CD4-positive, alpha-beta T cell treated with Interleukin-17A for 4 hours (primary cell): ENCODE measurements at places on chromosomes 16 and 17.
A peak's percentile ranks its signal among the peaks of the same experiment; 100 is the strongest.

DNA sequence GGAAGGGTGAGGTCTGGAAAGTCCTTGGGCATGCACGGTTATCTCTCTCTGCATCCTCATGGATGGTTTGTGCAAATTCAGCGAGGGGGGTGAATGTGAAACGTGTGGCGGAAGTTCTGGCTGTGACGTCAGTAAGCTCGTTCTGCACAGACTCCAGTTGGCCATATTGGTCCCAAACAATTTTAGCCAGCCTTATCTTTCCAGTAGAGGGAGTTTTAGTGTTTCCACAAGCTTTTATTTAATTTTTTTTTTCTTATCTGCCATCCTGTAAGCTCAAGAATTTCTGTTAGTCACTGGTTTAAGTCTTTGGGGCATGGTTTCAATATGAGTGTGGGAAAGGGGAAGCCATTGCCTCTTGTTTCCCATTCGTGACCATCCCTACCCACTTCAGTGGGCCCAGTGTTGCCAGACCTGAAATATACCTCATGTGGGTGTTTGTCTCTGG is 39.0 kb downstream of the HLF start:
- no peak for DNase-seq

DNA sequence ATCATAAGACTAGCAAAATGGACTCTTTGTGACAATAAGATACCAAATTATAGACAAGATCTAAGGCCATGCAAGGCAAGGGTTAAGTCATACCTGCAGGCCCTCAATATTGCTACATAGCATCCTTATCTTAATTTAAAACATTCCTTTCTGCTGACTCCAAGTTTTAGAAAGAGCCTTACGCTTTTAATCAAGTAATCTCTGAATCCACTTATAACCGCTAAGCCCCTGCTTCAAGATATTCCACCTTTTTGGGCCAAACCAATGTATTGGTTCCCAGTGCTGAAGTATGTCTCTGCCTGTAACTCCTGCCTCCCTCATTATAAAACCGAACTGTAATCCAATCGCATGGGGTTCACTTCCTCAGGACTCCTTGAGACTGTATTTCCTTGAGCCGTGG is 255.4 kb downstream of the PHKB start:
- no peak for DNase-seq

- DNase-seq, result no peak
Observed at GRCh38 chr17:28291780-28292330, 27.1 kb upstream of the TMEM97 start.

DNA sequence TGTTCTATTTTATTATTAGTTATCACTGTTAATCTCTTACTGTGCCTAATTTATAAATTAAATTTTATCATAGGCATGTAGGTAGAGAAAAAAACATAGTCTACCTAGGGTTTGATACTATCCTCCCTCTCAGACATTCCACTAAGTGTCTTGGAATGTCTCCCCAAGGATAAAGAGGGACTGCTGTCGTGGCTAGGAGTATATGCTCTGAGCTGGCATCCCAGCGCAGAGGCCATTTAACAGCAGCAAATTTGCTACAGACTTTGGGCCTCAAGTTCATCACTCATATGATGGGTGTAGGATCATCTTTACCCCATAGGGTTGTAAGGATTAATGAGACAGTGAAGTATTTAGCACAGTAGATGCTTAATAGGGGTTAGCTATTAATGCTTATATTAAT is 56.7 kb downstream of the ZFHX3 start:
- DNase-seq, result no peak

DNA sequence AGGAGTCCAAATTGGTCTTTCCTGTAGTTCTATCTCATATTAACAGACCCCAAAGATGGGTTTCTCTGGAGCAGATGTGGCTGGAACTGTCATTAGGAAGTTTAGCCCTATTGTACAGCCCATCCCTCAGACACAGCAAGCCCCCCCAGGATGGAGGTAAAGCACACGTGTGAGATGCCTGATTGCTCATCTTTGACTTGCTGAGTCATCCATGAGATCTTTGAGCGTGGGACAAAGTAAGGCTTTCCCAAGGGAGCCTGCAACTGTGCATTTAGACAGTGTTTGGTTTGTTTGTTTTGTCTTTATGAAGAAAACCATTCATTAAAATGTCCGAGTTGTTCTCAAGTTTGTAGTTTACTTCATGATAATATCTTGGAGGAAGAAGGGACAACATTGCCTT is 145.3 kb upstream of the CDH13 start:
- DNase-seq, result no peak

DNA sequence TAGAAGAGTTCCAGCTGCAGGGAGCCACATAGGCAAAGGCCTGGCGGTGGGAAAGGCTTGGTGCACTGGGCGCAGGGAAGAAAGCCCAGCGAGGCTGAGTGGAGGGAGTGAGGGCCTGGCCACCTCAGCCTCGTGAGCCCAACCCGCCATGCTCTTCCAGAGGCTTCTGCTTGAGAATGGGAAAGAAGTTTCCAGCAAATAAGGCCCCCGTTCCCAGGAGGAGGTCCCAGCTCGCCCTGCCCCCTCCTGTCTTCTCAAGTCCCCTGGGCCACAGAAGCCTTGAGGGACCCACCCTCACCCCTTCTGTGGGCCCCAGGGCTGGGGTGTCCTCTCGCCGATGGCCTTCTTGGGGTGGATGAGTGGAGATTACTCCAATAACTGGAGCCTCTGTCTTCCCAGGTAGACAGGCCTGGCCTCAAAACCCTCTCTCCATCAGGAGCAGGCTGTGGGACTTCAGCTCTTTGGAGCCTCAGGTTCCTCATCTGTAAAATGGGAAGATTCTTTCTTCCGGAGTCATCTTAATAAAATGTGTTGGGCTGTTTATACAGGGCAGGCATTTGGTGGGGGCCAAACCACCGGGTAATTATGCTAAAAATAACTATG is 933 bp upstream of the SNN start:
- no peak for DNase-seq

- DNase-seq, result no peak
Observed at GRCh38 chr16:79751471-79752184, 151.1 kb upstream of the MAF start.

DNA sequence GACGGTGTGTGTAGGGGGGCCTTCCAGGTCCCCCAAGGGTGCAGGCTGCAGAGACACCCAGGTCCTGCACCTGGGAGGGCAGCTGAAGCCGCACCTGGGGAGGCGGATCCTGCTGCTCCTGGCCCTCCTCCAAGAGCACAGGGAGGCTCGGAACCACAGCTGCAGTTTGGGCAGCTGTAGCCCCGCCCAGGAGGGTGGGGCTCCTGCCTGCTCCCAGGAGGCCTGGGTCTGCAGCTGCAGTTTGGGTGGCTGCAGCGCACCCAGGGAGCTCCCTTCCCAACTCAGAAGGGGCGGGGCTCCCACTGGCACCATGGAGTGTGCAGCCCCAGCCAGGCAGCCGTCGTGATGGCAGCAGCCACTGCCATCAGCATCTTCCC is 69.4 kb upstream of the NKD1 start:
- DNase-seq, result peak; percentile 9

DNA sequence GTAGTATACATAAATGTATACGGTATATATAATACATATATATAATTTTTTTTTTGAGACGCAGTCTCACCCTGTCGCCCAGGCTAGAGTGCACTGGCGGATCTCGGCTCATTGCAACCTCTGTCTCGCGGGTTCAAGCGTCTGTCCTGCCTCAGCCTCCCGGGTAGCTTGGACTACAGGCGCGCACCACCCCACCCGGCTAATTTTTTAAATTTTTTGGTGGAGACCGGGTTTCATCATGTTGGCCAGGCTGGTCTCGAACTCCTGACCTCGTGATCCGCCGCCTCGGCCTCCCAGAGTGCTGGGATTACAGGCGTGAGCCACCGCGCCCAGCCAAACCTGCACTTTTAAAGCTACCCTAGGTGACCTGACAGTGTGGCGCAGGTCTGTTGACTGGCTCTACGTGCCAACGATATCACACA is 745 bp downstream of the PAM16 start:
- DNase-seq, result no peak

GRCh38 chr17:50361561-50362480 is 11.2 kb downstream of the MRPL27 start:
- DNase-seq, result peak; percentile 70

GRCh38 chr16:87784812-87785211 is 19.0 kb upstream of the KLHDC4 start:
- no peak for DNase-seq

- peak; percentile 66 for DNase-seq
Observed at GRCh38 chr17:79993390-79994227, 42.1 kb downstream of the TBC1D16 start.

DNA sequence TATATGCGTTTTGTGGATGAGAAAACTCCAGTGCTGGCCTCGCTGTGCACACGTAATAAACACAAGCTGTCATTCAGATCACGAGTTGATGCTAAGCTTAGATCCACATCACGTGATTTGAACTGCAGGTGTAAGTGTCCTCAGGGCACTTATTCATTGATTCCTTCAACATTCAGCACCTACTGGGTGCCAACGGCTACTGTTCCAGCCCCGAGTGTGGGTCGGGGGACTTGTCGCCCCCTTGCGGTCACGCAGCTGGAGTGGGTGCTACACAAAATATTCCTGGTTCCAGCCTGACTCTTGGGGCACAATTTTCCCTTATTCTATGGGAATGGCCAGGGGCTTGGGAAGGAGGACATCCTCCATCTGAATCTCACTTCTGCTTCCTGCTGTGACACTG is 29.9 kb upstream of the GINS2 start:
- DNase-seq, result peak; percentile 19

DNA sequence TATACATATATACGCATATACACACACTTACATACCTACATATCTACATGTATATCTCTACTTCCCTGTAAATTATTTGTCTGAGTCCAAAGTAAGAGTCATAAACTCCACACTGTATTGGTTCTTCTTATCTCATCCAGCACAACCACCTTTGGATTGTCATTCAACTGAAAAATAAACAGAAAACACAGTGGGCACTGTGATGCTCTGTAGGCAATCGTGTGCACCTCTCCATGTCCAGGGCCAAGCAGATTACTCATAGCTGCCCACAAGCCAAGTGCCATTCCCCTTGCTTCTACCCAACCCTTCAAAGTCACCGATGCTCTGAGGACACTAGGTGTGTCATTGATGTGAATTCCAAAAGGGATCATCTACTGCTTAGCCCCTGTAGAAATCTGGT is 12.9 kb upstream of the TEKT3 start:
- no peak for DNase-seq

- DNase-seq, result peak; percentile 82
Observed at GRCh38 chr17:68172461-68172954, 75.3 kb upstream of the AMZ2 start.

DNA sequence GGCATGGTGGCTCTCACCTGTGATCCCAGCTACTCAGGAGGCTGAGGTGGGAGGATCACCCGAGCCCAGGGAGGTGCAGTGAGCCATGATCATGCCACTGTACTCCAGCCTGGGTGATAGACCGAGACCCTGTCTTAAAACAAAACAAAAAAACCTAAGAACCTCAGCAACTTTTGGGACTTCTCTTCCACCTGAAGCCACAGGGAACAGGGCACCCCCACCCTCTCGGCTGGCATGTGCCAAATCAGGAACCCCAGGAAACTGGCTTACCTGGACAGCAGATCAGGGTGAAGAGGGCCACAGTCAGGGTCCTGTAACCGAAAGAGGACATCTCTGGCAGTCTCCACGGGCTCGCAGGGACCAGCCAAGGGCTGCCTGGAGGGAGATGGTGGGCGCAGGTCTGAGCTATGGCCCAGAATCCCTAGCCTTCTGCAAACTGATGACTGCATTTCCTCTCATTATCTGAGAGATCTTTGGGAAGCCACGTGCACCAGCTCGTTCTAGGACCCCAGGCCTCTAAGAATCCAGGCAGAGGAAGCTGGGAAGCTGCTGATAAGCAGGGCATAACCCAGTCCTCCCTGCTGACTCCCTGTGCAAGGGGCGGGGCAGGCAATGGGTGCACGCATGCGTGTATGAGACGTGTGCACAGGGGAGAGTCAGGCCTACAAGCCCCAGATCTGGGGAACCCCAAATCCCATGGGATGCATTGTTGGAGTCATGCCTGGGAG is 8.4 kb downstream of the PRR29 start:
- DNase-seq, result no peak

GRCh38 chr17:10172241-10172741 is 26.1 kb downstream of the GAS7 start:
- no peak for DNase-seq

DNA sequence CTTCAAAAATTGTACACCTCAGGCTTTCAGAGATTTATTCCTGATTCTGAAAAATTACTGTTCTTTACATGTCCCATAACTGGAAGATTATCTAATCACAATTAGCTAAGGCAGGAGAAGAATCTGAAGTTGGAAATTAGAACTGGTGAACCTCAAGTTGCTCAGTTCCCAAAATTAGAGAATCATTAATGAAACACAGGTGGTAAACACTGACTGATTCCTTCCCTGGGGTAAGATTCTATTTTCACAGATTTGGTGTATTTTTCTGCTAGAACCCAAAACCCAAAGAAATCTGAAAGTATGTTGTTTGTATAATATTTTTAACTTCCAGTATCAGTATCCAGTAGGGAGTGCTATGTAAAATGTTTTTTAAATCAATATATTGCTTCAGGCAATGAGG is 25.7 kb downstream of the PHKB start:
- DNase-seq, result no peak

DNA sequence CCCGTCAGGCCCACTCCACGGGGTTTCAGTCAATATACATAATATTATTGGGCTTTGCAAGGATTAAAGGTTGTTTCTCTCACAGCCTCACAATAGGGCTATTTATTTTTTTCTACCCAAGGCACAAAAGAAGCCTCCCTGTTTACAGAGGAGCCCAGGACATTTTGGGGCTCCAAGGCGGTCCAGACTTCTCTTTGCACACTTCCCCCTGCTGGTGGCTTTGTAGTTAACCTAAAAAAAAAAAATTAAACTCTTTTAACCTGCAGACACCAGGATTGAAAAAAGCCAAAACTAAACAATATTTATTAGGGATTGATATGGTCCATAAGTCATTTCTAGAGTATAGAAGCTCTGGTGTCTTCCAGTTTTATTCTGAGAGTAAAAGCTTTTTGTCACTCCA is 169.7 kb upstream of the ZFHX3 start:
- no peak for DNase-seq

GRCh38 chr17:74961657-74962350 is 10.8 kb downstream of the HID1 start:
- peak; percentile 94 for DNase-seq

GRCh38 chr16:74591876-74592650 is 14.9 kb downstream of the GLG1 start:
- DNase-seq, result no peak

DNA sequence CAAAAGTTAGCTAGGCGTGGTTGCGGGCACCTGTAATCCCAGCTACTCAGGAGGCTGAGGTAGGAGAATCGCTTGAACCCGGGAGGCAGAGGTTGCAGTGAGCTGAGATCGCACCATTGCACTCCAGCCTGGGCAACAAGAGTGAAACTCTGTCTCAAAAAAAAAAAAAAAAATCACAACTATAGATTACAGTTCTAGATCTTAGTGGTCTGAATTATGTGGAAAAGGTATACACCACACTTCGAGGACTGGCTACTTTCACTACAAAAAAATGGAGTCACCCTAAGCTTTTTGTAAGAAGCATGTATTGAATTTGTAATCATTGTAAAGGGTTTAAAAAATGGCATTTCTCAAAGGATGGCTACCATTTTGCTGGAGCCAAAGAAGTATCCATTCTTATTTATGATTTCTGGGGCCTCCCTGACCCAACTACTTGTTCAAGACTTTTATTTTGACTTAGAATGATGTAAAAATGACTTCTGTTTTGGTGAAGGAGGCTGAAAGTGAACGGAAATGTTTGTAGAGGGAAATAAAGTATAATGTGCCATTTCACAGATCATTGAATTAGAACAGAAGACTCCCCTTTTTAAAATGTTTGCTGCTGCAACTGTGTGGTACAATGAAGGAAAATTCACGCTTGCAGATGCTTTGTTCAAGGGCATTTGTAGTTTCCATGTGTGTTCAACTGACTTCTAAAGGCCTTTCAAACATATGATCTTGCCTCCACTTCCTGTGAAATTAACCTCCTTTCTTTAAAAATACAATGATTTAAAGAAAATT is 37.1 kb upstream of the NOL11 start:
- DNase-seq, result no peak
